Mammary epithelial cell (primary cell): ENCODE measurements at places on chromosomes 6 and 20.

DNA sequence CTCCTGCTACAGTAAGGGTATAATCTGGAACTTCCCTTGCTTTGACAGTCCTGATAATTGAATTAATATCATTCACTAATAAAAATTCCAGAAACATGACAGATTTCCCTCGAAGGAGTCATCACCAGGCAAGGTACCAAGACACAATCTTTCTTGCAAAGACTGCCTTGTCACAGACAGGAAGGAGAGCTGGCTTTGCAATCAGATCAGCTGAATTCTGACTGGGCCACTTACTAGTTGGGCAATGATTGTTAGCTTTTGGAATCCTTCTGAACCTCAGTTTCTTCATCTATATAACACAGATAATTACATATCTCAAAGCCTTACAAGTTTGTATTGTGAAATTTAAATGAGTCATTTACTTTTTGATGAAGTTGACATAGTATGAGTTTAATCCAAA, 344.2 kb downstream of the RFPL4B start:
- peak; percentile 88 for DNase-seq

DNA sequence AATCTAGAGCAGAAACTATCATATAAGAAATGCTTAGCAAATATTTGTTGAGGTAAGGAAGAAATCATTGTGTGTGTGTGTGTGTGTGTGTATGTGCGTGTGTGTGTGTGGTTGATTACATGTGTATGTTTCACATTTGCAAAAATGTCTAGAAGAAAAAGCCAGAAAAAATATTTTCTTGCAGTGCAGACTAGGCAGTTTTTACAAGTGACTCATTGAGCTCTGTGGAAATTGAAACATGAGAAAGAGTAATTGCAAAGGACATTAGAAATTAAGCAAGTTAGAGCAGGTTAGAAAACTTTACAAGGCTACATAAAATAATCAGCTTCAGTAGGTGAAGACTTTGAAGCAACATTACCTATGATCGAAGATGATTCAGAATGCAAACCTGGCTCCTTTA, 669.0 kb upstream of the EYS start:
- no peak for DNase-seq

- peak; percentile 84 for DNase-seq
Measured at GRCh38 chr6:16277101-16277981, 39.0 kb downstream of the GMPR start.

- DNase-seq = no peak
Measured at GRCh38 chr6:108187519-108187918, 21.7 kb downstream of the NR2E1 start.

DNA sequence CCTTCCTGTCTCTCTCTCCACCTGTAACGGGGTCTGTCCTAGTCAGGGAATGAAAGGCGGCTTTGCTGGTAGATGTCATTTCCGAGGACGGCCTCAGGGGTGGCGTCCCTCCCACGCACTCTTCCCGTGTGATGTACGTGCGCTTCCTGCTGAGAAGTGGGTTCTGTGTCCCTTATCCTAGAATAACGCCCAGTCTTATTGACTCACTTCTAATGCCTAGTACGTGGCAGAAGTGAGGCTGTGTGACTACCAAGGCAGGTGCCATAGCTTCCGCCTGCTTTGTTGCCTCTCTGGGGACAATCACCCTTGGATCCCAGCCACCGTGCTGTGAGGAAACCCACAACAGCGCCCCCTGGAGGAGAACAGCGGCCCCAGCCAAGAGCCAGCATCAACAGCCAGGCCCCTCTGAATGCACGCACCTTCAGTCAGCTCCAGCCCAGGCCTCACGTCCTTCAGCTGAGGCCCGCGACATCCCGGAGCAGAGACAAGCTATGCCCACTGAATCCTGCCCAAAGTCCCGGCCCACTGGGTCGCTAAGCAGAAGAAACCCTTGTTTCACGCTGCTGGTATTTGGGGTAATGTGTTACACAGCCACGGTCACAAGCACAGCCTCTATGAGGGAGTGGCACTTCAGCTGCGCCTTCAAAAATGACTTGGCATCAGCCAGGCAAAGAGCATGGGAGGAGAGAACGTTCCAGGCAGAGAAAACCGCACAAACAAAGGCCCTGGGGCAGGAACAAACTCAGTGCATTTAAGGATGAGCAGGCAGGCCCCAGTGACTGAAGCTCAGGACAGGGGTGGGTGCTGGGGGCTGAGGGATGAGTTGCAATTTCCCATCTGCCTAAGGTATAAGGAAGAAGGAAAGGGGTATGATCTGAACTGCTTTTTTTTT, 224.2 kb downstream of the NFATC2 start:
- no peak for DNase-seq

DNA sequence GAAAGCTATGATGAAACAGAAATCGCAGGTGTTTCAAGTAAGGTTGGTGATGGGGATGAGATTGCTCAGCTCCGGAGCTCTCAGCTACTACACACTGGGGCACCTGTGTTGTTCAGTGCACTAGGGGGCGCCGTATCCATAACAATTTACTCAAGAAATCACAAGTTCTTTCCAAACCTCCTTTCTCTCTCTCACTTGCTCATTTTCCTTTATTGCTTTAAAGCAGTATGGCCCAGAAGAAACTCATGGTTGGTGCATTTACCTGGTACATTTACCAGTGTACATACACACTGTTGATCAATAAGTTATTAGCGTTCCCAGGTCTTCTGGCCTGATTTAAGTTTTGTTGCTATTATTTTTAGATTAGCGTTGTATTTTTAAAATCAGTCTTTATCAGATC, 235.2 kb upstream of the TAB2 start:
- DNase-seq = peak; percentile 52

GRCh38 chr6:55913228-55914195, 38.1 kb upstream of the BMP5 start:
- no peak for DNase-seq

DNA sequence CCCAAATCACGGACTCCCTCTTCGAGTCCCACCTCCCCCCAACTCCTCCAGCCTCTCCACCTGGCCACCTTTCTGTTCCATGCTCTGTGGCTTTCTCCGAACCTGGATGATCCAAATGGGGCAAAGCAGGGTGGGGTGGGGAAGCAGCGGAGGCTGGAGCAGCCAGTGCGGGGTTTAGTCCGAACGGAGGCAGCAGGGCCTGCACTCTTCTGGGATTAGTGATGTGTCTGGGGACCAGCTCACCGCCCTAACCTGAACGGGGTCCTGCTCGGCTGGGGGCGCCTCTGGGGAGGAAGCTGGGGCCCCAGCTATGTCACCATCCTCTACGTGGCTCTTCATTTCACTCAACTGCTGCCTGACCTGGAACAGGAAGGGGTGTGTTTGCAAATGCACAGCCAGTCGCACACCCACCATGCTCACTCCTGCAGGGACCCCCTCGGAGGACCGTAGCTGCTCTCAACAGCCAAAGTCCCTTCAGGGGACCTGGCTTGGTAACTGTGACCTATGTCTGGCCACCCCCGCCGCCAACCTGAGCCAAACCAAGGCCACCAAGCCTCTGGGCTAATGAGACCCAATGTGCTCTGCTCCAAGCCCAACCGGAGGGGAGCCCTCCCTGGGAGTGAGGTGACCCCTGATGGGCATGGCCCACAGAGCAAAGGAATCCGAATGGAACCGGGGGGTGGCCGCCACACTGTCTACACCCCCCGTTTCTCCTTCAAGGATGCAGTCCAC, 46.8 kb downstream of the DSTN start:
- no peak for DNase-seq

GRCh38 chr20:40673442-40673841, 15.6 kb downstream of the MAFB start:
- DNase-seq = peak; percentile 11

- DNase-seq = no peak
Measured at GRCh38 chr6:88881451-88881850, 82.0 kb downstream of the RNGTT start.

- DNase-seq = peak; percentile 42
Measured at GRCh38 chr6:18276610-18277236, 12.4 kb upstream of the DEK start.

GRCh38 chr6:22949967-22950366, 380.6 kb downstream of the HDGFL1 start:
- DNase-seq = no peak
